ENCODE measurements at places on chromosomes 4 and X. TPM values are rescaled to one million over a fixed set of nuclear protein-coding genes. Genes with fewer than 3 reads are reported as not detected.

The KCNE5 gene
- total RNA-seq, result 0.19 TPM

The BEX5 gene
- 2.4 TPM for total RNA-seq

The PGAM4 gene
- total RNA-seq, result not detected

The PHOX2B gene
- total RNA-seq, result not detected

The PDCL2 gene
- total RNA-seq, result not detected

The SH3D19 gene
- not detected for total RNA-seq

The MAGEA9B gene
- not detected for total RNA-seq

The SASH3 gene
- 191 TPM for total RNA-seq

The CSAG3 gene
- total RNA-seq, result not detected

The TSPAN7 gene
- total RNA-seq, result 1.2 TPM

The FAM3A gene
- total RNA-seq, result 24.5 TPM

The MAGEB1 gene
- total RNA-seq, result not detected

Measured in activated T-helper 17 cell treated with anti-CD3 and anti-CD28 coated beads, Interleukin-2, amount 50 U/mL, for 72 hours (primary cell).